ENCODE measurements at places on chromosomes 16 and 17.

GRCh38 chr16:80985611-80986010 is 21.1 kb downstream of the CMC2 start:
- no peak for DNase-seq

- no peak for DNase-seq
Observed at GRCh38 chr17:70636517-70637133, 467.3 kb downstream of the KCNJ2 start.

DNA sequence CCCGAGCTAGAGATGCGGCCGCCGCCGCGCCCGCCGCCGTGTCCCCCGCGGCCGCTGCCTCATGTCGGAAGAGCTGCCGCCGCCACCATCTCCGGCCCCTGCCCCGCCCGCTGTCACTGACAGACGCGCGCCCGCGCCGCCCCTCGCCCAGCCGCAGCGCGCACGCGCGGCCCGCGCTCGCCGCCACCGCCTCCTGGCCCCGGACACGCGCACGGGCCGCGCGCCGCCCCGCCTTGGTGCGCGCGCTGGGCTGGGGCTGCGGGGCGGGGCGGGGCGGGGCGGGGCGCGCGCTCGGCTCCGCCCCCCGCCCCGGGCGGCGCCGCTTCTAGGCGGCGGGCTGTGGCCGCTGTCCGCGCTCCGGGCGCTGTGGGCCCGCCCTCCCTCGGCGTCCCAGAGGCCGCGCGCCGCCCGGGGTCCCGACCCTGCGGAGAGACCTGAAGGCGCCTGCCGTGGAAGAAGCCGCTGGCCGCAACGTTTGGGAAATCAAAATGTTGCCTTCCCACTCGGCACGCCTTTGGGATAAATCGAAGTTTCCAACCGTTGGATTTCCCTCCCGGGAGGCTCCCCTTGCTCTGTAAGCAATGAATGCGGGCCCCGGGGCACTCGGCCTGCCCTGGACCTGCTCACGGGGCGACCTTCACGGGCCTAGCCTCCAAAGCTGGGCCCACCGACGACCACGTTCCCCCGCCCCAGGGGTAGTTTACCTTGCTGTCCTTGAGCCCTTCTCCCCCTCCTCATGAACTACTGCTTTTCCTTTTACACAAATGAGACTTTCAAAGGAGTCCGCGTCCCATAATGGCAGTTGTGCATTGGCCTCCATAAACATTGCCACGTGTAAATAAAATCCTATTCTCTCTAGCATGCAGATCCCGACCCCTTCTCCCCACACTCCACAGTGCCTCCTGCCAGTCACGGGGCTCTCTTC is at the start of gene ADCY9:
ADCY9 (minus strand) TSS at position 118 of the 925 bp plus-strand sequence. CDS start 1,000 bp downstream, outside the sequence.
- no peak for DNase-seq

DNA sequence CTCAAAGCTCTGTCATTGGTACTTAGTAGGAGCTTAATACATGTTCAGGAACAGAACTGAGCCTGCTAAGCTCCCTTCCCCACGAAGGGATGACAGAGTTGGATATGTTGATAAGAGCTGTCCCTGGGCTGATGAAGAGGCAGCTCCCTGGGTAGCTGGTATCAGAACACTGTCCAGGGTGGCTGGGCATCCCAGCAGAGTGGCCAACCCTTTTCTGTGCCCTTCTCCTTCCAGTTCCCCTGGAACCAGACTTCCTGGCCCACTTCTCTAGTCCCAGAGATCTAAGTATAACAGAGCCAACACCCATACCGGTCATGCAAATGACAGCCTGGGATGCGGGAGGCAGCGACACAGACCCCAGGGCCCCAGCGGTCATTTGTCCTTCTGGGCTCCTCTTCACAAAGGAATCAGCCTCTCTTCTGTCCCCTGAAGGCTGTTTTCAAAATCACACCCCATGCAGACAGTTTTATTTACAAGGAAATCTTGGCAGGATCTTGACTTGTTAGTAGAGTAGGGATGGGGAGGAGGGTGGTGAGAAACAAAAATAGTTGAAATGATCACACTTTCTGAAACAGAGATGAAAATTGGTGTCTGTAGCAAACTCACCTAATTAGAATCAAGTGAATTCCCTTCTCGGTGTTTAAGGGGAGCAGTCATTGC is 1.4 kb upstream of the RHBDL3 start:
- DNase-seq = no peak

GRCh38 chr17:5033352-5034015 is 1.7 kb downstream of the SLC52A1 start:
- DNase-seq = no peak

- DNase-seq = no peak
Observed at GRCh38 chr17:45775576-45776011, 8.5 kb upstream of the CRHR1 start.

GRCh38 chr16:1152123-1152638 is 725 bp upstream of the CACNA1H start:
- DNase-seq = no peak
